Thoracic aorta (tissue), 2 donors: ENCODE measurements at places on chromosomes 2 and 18. TPM values are rescaled to one million over a fixed set of nuclear protein-coding genes. Genes with fewer than 3 reads are reported as not detected.

The RAB17 gene
- 6.5 TPM for total RNA-seq

The GPR45 gene
- total RNA-seq = not detected

The PRKAG3 gene
- total RNA-seq = not detected

The EVA1A gene
- total RNA-seq = not detected

The CHRND gene
- total RNA-seq = not detected

The RTTN gene
- 20.7 TPM for total RNA-seq

The C2orf69 gene
- 16.7 TPM for total RNA-seq

The RGPD3 gene
- 1.1 TPM for total RNA-seq

The ARMC9 gene
- 103 TPM for total RNA-seq

The DYNAP gene
- not detected for total RNA-seq

The SH3RF3 gene
- total RNA-seq = 61.7 TPM

The FAM237A gene
- total RNA-seq = not detected

The WNT10A gene
- not detected for total RNA-seq

The ASB18 gene
- total RNA-seq = not detected

The DSG2 gene
- total RNA-seq = 0.81 TPM

The REG1B gene
- total RNA-seq = not detected

The EMILIN2 gene
- 22.6 TPM for total RNA-seq

The RBKS gene
- 3.1 TPM for total RNA-seq

The CLEC4F gene
- total RNA-seq = 0.54 TPM

The KLHL14 gene
- total RNA-seq = not detected

The RUFY4 gene
- total RNA-seq = not detected

The IL1RL1 gene
- 22.2 TPM for total RNA-seq

The ANKAR gene
- 15.8 TPM for total RNA-seq

The KCNJ13 gene
- total RNA-seq = not detected

The ERFE gene
- total RNA-seq = 1.3 TPM

The NTSR2 gene
- total RNA-seq = not detected

The CYS1 gene
- total RNA-seq = 26.9 TPM

The IL37 gene
- not detected for total RNA-seq

The GAD1 gene
- 0.41 TPM for total RNA-seq

The POTEE gene
- total RNA-seq = not detected

The OTX1 gene
- total RNA-seq = not detected

The CRYGD gene
- total RNA-seq = not detected

The SERPINB10 gene
- not detected for total RNA-seq

The PROC gene
- not detected for total RNA-seq

The PPM1G gene
- 50.2 TPM for total RNA-seq

The DUSP19 gene
- total RNA-seq = 14.1 TPM

The KLHL29 gene
- total RNA-seq = 24.4 TPM

The MPP4 gene
- not detected for total RNA-seq

The UBXN4 gene
- total RNA-seq = 44.8 TPM

The RNF181 gene
- total RNA-seq = 124 TPM

The SLC9A4 gene
- not detected for total RNA-seq

The CELF4 gene
- not detected for total RNA-seq

The TRIM43 gene
- not detected for total RNA-seq
